ENCODE measurements at places on chromosomes 3 and 15. TPM values are rescaled to one million over a fixed set of nuclear protein-coding genes. Genes with fewer than 3 reads are reported as not detected.

CILP gene
- 0.06 TPM for polyA plus RNA-seq

CD276 gene
- polyA plus RNA-seq = not detected

RHCG gene
- polyA plus RNA-seq = not detected

SLC24A1 gene
- 4.1 TPM for polyA plus RNA-seq

C3orf18 gene
- polyA plus RNA-seq = 11.5 TPM

SPTBN5 gene
- polyA plus RNA-seq = not detected

PPIP5K1 gene
- polyA plus RNA-seq = 7.5 TPM

SLC15A2 gene
- polyA plus RNA-seq = not detected

SOX2 gene
- not detected for polyA plus RNA-seq

MYNN gene
- 17.9 TPM for polyA plus RNA-seq

P2RY13 gene
- not detected for polyA plus RNA-seq

RBPMS2 gene
- 2.9 TPM for polyA plus RNA-seq

NAALADL2 gene
- 0.10 TPM for polyA plus RNA-seq

CLSTN2 gene
- polyA plus RNA-seq = not detected

ECE2 gene
- polyA plus RNA-seq = not detected

EPHA6 gene
- polyA plus RNA-seq = not detected

Data from immature natural killer cell (primary cell).